ENCODE measurements at places on chromosomes 13 and 19. TPM values are rescaled to one million over a fixed set of nuclear protein-coding genes. Genes with fewer than 3 reads are reported as not detected.

Gene PLVAP
- not detected for total RNA-seq

Gene TNNT1
- total RNA-seq: 33.8 TPM

Gene MEIS3
- total RNA-seq: 134 TPM

Gene DCLK1
- 10.4 TPM for total RNA-seq

Gene TSHZ3
- total RNA-seq: 2.0 TPM

Gene LHB
- not detected for total RNA-seq

Gene KL
- not detected for total RNA-seq

Gene CYP2A6
- total RNA-seq: not detected
